ENCODE measurements at places on chromosomes 4 and X. TPM values are rescaled to one million over a fixed set of nuclear protein-coding genes. Genes with fewer than 3 reads are reported as not detected.

Gene XIAP
- total RNA-seq: 34.1 TPM

Gene GPR119
- not detected for total RNA-seq

GRCh38 chr4:171022824-171023230 lies 790.4 kb upstream of the GALNTL6 start:
- DNase-seq: no peak
- H3K4me3 ChIP-seq: no peak overlapping the region
- H3K4me1 ChIP-seq: peaks cover 7% of the 10 kb centered on the region
- H3K36me3 ChIP-seq: no peaks in the 10 kb centered on the region
- no peak overlapping the region for H3K27ac ChIP-seq

DNA sequence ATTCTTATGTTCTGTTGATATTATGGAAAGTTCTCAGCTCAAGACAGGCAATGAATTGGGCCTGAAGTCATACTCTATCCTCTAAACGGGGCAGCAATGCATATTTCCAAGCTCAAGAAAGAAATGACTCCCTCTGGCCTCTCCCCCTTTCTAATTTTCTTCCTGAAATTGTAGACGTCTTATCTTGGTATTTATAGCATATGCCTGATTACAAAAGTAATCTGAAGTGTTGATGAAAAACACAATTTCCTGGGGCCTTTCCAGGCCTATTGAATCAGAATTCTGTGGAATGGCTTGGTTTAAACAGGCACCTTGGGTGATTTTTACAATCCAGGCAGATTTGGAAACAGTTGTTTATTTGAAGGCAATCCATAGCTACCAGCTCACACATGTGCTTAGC lies 21.4 kb upstream of the PGRMC2 start:
- H3K27me3 ChIP-seq: no peaks in the 10 kb centered on the region
- no peak for DNase-seq
- no peaks in the 10 kb centered on the region for H3K36me3 ChIP-seq
- H3K27ac ChIP-seq: no peak overlapping the region
- peaks cover 12% of the 10 kb centered on the region for H3K4me1 ChIP-seq

Gene TRIM61
- total RNA-seq: 0.27 TPM
